HEK293T (cell line): ENCODE measurements at places on chromosomes 4 and X.

GRCh38 chr4:26978387-26979053 lies 117.9 kb downstream of the STIM2 start:
- no peak for DNase-seq

DNA sequence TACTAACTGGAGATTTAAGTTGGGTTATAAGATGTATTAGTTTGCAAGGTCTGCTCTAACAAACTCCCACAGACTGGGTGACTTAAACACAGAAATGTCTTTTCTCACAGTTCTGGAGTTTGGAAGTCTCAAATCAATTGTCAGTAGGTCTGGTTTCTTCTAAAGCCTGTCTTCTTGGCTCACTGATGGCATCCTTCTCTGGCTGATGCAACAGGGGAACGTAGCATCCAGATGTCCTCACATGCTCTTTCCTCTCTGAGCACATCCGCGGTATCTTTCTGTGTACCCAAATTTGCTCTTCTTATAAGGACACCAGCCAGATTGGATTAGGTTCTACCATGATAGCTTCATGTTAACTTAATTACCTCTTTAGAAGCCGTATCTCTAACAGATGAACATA lies 63.2 kb upstream of the BMP3 start:
- no peak for DNase-seq

- DNase-seq = no peak
Measured at GRCh38 chrX:21658152-21658737, at the start of gene KLHL34. Gene KLHL34, minus strand, starts transcription at chrX:21658330. Its CDS starts 542 bp downstream, at chrX:21657788.

DNA sequence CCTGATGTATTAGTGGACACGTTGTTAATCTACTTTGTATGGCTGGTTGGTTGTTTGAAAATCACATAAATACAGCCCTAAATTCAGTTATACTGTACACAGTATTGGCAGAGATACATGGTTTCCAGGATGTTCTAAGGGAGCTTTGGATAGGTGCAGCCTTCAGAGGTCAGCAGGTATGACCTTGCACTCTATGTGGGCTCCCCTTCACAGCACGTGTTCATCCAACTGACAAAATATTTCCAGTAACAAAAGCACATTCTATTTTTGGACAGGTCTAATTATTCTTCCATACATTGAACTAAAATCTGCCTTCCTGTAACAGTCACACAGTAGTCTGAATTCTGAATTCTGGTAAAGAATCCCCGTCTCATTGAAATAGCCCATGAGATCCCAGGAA lies 92.8 kb upstream of the RAPGEF2 start:
- no peak for DNase-seq

DNA sequence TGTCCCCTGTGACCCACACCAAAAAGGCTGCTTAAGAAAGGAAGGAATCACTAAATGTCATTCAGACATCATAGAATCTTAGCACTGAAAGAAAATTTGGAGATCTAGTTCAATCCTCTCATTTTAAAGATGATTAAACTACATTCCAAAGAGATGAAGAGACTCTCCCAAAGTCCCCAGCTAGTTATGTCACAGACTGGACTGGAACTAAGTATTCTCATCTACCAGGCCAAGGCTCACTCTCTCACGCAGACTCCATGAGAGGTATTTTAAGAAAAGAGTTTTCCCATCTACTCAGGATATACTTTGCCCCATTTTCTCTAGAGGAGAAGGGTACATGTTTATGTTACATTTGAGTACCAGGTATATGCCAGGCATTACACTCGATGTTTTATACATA lies 6.9 kb downstream of the FABP2 start:
- DNase-seq = no peak

DNA sequence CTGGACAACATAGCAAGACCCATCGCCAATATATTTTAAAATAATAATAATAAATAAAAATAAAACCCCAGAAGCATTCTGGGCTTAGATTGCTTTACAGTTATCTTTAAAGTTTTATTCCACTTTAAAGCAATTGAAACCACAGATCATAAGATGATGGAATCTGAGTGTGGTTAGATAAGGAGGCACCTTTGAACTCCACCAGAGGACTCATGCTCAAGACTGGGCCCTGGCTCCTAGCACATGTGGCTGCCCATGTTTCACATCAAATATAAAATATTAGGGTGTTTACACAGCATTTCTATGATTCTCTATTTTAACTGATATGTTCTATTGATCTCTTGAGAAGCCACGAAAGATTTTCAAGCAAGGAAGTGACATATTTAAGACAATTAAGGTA lies 52.6 kb upstream of the BBS12 start:
- DNase-seq = no peak
